ENCODE measurements at places on chromosomes 3 and 15. TPM values are rescaled to one million over a fixed set of nuclear protein-coding genes. Genes with fewer than 3 reads are reported as not detected.
A peak's percentile ranks its signal among the peaks of the same experiment; 100 is the strongest.

The FAM174B gene
- 5.1 TPM for total RNA-seq

The KCNMB2 gene
- total RNA-seq: 1.1 TPM

The MCF2L2 gene
- total RNA-seq: under 0.01 TPM

The C3orf22 gene
- total RNA-seq: not detected

The PLIN1 gene
- under 0.01 TPM for total RNA-seq

DNA sequence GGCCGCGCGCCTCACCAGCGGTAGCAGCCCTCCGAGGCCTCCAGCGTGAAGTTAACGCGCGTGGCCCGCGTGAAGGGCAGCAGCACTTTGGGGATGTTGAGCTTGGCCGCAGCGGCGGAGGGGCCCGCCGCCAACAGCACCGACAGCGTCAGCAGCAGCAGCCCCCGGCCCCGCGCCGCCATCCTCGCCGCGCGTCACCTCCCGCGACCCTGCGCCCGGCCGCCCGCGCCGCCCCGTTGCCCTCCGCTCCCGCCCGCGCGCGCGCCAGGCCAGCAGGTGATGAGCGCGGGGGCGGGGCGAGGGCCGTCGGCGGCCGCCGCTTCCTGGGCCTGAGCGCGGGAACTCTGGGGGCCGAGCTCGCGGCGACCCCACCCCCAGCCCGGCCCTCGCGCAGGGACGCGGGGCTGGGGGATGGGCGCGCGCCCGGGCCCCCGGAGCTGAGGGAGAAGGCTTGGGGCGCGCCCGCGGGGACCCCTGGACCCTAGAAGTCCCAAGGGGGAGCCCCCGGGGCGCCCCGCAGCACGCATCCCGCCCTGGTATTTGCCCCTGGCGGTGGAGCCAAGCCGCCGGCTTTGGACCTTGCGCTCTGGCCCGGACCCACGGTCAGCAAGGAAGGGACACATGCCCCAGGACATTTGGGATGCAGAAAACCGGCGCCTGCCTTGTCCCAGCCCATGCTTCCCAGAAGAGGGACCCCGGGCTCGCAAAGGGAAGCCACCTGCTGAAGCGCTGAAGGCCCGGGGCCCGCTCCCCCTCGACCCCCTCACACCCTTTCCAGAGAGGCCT, at the start of gene NUP210:
Gene NUP210 (minus strand): TSS at position 278 of the 786 bp plus-strand sequence. CDS start 96 bp downstream, at position 182.
- DNase-seq: peak; percentile 65

DNA sequence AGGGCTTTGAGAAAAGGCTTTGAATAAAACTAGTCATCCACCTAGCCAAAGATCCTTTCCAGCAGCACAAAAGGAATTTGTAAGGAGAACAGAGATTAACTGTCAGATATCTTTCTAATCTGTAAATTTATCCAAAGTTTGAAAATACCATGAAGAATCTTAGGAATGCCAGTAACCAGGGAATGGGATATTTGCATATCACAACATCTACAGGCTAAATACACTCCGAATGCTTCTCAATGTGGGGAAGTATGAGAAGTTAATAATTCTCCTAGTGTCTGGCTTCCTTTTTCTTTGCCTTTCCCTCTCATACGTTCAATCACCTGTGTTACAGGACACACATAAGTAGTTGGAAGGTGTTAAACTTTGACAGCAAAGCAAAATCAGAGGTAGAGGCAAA, 7.8 kb downstream of the ANAPC13 start:
- no peak for DNase-seq

DNA sequence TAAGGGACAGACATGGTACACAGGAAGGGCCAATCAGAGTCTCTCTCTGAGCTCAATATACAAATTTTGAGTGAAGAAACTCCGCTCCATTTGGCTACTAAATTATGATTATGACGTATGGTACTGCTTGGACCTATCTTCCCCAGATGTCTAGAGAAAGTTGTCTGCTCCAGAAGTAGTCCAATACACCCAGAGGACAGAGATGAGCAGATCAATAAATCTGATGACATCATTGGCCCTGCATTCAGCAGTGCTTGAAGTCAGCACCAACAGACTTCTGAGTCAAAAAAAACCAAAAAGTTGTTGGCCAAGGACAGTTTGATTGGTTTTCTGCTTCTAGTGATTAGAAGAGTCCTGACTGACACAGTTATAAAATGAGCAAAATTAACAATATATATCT, 19.9 kb upstream of the ARHGEF26 start:
- no peak for DNase-seq

DNA sequence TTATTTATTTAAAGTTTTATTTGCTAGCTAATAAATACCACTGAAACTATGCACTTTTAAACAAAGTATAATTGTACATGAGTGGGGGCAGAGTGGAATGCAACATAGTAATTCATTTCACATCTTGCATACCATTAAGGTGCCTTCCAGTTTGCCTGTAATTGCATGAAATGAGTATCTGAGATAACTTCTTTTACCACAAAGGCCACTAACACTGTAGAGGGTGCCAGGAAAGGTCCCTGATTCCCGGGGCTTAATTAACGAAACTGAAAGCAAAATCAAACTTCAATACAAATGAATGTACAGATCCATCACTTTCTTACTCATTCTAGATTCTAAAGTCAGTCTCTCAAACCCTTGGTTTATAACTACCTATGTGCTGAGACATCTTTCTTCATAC, 2.1 kb downstream of the CD47 start:
- DNase-seq: no peak

DNA sequence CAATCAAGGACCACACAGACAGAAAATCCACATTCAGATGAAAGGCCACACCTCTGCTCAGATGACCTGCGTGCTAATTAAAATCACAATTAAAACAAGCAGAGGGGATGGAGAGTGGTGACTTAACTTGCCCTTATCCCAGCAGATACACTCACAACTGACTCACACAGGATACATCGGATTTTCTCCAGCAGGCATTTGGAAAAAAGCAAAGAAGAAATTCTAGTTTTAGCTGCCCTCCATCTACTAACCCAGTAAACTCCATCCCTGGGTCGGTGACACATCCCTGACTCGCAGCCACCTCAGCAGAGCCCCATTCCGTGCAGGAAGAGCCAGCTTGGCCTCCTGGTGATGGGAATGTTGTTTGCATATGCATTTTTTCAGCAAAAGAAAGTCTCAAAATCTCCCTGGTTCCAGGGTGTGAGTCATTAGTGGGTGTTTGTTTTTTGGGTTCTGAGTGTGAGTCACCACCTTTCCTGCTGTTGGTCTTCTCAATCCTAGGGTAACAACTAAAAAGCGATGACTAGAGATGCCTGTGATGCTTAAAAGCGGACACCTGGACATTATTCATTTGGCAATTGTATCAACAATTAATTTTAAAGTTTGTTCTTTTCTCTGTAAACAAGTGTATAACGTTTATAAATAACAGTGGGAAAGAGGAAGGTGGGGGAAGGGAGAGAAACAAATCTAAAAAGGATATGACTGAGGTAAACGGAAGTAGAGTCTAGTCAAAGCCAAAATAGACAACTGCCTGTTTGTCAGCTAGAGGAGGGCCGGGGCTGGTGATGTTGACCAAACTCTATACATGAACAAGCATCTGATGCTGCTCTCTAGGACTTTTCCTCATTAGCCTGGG, 49.8 kb upstream of the SLC4A7 start:
- peak; percentile 89 for DNase-seq

DNA sequence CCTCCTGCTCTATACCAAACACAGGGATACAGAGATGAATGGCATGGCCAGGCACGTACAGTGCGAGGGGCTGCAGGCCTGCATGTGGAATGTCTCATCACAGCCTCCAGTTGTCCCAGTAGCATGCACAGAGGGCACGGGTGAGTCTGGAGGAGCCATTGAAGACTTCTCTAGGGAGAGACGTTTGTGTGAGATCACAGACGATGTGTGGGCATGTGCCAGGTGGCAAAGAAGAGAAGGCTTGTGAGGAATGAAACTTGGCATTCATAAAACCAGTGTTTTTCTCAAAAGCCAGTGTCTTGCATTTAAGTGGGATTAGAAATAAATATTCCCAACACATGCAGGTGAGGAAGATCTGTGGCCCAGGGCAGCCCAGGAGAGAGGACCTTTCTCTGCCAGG, 119.1 kb upstream of the UBE3A start:
- no peak for DNase-seq

- no peak for DNase-seq
Measured at GRCh38 chr3:6526861-6527260, 334.1 kb upstream of the GRM7 start.

All from osteoblast (primary cell).